Right hindlimb (tissue), 1 donor: ENCODE measurements at places on chromosomes 16 and 17.

- no peak for DNase-seq
These were observed 42.0 kb downstream of the IL21R start for GRCh38 chr16:27444015-27444414.

GRCh38 chr17:38341035-38341721 lies 2.6 kb downstream of the GPR179 start:
- DNase-seq: peak; percentile 41

GRCh38 chr17:1365445-1366039 lies 34.5 kb downstream of the YWHAE start:
- DNase-seq: peak; percentile 60

DNA sequence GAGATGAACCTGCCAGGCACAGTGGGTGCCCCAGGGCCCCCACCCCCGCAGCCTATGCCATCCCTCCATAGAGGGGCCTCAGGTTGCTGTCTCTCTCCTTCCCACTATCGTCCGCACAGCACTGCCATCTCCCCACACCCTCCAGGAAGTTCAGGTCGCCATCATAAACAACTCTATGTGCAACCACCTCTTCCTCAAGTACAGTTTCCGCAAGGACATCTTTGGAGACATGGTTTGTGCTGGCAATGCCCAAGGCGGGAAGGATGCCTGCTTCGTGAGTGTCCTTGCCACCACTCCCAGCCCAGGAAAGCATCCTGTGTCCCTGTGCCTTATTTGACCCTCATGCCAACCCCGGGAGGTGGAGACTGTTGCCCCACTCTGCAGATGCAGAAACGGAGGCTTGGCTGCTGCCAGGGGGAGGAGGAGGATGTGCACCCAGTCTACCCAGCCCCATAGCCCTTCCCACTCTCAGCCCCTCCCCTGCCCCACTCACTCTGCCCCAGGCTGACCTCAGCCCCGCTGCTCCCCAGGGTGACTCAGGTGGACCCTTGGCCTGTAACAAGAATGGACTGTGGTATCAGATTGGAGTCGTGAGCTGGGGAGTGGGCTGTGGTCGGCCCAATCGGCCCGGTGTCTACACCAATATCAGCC lies 3.9 kb downstream of the PRSS21 start:
- peak; percentile 6 for DNase-seq

GRCh38 chr16:50126183-50126582 lies 26.9 kb upstream of the TENT4B start:
- DNase-seq: no peak

GRCh38 chr17:57338257-57338914 lies 82.1 kb downstream of the MSI2 start:
- DNase-seq: no peak

GRCh38 chr17:9109933-9110332 lies 88.6 kb downstream of the NTN1 start:
- no peak for DNase-seq

DNA sequence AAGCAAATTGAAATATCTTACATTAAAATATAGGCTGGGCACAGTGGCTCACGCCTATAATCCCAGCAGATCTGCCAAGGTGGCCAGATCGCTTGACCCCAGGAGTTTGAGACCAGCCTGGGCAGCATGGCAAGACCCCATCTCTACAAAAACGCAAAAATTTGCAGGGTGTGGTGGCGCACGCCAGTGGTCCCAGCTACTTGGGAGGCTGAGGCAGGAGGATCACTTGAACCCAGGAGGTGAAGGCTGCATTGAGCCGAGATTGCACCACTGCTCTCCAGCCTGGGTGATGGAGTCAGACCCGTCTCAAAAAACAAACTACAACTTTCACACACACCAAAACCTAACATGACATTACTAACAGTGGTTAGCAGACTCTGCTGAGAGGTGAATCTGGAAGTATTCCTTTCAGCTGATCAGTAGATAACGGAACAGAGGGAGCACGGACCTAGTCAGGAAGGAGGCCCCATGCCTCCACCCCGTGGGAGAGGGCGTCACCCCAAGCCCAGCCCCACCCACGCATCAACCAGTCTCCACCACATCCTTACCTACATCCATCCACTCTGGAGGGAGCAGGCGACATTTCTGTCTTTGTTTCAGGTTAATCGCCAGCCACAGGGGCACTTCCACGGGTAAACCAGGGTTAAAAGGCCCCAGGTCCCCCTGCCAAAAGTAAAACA lies 1.7 kb downstream of the GINS2 start:
- DNase-seq: no peak

DNA sequence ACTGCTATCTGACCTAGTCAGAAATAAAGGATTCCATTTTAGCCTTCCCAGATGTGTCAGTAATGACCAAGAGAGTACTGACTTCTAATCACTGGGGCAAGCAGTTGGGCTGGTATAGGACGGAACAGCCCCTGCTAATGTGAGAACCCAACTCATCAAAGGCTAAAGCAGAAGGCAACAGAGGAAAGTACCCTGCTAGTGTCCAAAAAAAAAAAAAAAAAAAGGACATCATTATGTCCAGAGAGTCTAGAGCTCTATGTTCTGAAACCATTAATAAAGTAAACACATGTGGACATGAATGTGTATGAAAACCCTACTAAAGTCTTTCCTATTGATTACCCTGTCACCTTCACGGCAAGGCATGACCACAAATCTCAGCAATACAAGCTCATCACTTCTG lies 85.0 kb downstream of the CYTH1 start:
- no peak for DNase-seq

DNA sequence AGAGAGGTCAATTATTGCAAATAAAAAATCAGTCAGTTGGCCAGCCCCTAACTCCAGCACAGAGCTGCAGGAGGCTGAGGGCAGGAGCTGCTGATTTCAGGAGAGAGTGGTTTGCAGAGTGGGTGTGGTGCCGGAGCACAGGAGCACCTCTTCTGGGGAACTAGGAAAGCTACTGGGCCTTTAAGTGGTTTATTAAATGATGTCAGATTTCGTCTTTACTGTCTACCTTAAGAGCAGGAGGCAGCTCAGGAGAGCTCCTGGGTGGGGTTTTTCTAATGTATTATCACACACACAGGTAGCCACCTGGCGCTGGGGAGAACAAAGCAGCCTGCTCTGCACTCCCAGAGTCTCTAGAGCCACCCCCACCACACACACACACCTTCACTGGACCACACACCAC lies 11.5 kb upstream of the HAS3 start:
- DNase-seq: no peak

GRCh38 chr16:48350736-48351135 lies 34.5 kb downstream of the SIAH1 start:
- DNase-seq: no peak

DNA sequence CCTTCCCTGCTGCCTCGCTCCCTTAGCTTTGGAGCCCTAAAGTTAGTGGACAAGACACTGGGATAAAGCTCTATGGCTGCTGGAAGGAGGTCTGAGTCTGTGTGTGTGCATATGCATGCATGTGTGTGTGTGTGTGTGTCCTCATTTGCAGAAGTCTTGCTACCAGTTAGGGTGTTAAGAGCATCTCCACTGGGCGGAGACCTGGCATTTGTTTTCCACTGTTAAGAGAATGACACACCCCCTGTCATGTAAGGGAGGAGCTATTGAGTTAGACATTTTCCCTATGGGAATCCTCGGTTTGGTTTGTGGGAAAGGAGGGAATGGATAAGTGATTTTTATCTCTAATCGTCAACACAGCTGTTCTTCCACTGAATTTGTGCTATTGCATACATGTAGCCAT lies 24.8 kb upstream of the ARHGAP23 start:
- no peak for DNase-seq

- DNase-seq: peak; percentile 57
These were observed 138.2 kb upstream of the COX10 start for GRCh38 chr17:13931111-13931526.

DNA sequence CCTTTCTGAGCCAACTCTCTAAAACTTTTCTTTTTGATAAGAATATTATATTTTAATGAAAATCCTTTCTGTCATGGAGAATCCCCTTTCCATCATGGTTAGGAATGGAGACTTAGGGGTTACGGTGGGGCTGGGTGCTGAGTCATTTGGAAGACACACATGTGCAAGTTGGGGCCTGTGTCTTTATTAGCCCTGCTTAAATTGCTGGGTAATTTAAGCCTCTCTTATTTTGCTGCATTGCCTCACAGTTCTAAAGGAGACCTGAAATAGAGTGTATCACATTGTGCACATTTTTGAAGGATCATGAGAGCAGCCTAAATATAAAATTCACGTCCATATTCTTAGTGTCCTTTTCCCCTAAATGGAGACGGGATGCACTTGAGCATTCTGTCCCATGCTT lies 61.8 kb upstream of the RBFOX1 start:
- no peak for DNase-seq

DNA sequence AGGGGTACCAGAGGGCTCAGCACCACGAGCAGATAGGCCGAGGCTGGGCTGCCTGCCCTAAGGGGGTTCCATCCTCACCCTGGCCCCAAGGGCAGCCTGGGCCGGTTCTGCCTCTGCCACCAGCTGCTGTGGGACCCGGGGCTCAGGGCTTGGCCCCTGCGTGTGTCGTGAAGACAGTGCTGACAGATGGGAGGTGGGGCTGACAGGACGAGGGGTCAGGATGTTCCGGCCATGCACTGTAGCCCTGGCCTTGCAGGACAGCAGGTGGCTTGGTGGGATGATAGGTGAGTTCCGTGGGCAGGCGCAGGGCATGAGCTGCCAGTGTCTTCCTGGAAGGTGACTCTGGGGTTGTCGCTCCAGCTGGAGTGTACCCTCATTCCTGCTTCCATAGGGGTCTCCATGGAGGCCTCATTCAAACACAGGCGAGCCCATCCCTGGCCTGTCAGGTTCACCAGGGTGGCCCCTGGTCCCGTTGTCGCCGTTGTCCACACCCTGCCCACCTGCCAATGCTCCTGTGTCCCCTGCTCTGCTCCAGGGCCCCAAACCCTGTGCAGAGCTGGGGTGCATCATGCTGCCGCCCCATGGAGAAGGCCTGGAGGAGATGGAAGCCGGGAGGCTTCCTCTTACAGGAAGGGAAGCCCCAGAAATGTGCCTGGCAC lies 57.2 kb downstream of the WDR45B start:
- DNase-seq: no peak

GRCh38 chr17:63490858-63491400 lies 14.1 kb downstream of the ACE start:
- DNase-seq: no peak

- no peak for DNase-seq
These were observed 74.3 kb downstream of the AXIN2 start for GRCh38 chr17:65487161-65487560.

GRCh38 chr17:13490427-13490826 lies 111.3 kb downstream of the HS3ST3A1 start:
- DNase-seq: no peak

DNA sequence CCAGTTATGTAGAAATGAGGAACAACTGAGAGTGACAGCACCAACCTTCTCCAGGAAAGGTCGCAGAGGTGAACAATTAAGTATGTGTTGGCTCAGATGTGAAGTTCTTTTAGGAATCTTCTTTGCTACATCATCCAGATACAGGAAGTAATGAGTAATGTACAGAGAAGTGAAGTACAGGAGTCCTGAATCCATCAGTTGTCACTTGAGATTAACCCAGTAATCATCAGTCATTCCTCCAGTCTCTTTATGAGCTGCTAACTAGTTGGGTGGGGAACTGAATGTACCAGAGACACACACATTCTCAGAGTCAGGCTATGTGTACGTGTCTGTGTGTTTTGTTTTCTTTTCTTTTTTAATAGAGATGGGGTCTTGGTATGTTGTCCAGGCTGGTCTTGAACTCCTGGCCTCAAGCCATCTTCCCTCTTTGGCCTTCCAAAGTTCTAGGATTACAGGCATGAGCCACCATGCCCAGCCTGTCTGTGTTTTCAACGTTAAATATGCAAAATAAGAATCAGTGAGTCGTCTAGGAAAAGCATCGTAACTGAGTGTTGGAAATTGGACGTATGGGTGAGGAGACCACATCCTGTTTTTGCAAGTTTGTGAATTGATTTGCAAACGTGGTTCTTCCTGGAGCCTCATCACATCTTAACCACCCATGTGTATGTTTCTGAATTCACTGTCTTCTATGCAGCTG lies 19.9 kb downstream of the ZNF200 start:
- no peak for DNase-seq

- DNase-seq: peak; percentile 80
These were observed 6.2 kb downstream of the JPH3 start for GRCh38 chr16:87608400-87608985.

GRCh38 chr16:50340578-50340977 lies 28.2 kb downstream of the BRD7 start:
- no peak for DNase-seq

DNA sequence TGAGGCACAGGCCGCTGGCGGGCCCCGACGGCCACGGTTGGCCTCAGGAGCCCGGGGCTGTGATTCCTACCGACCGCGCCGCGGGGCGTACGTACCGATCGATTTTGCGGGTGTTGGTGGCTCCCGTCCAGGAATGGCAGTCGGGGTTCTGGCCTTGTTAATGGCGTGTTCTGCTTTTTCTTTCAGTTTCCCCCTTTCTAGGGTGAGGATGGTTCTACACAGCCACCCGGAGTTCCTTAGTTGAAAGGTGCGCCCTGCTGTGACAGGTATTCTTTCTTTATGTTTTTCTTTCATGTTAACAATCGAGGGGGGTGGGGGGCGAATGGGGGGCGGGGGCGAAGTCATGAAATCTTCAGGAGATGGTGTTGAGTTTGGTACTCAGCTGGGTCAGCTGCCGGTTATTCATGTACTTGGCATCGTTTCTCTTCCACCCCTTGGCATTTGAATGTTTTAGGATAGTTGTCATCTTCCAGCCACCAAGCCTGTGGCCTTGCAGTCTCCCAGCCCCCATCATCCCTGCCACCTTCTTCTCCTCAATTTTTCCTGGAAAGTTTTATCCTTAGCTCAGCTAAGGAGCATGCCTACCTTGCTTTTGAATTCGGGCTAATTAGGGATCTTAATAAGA lies 802 bp downstream of the CYLD start:
- DNase-seq: no peak

DNA sequence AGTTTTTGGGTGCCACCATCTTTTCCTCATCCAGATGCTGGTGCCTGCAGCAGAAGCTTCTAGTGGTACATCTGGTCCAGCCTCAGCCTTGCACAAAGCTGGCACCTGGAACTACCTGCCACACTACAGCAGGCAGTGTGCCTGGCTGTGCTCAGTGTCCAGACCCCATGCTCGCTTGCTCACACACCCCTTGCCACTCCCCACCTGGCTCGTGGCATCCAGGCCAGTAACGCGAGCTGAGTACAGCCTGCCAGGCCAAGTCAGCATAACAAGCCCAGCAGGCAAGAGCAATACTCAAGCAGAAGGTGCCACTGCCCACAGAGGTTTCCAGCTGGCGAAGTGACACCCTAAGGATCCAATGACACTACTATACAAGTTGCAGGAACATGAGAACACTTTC lies 29.7 kb upstream of the KIF2B start:
- peak; percentile 18 for DNase-seq

GRCh38 chr17:63966646-63967264 lies 6.0 kb downstream of the SCN4A start:
- DNase-seq: no peak
